Activated T-cell treated with anti-CD3 and anti-CD28 coated beads, Interleukin-2, amount 50 U/mL, for 24 hours (primary cell): ENCODE measurements at places on chromosomes 12 and 14.
A peak's percentile ranks its signal among the peaks of the same experiment; 100 is the strongest.

- H3K4me1 ChIP-seq: peaks cover 26% of the 10 kb centered on the region
- peaks cover 45% of the 10 kb centered on the region for H3K27me3 ChIP-seq
- no peaks in the 10 kb centered on the region for H3K36me3 ChIP-seq
- DNase-seq: no peak
Observed at GRCh38 chr14:51653079-51653774, 1.5 kb downstream of the FRMD6 start.

DNA sequence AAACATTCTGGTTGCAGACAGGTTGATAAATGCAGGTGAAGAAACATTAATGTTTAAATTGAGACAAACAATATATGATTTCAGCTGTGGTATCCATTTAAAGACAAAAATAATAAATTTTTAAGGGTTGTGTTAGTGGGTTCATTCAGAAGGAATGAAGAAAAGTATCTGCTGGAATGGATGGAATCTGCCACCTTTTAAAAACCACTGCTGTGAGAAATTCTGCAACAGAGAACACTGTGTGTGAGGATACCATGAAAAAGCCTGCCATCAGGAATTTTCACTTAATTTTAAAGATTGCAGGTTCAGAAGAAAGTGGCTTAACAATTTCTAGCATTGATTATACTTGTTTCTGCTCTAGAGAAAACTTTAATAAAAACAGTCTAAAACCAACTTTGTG is 184.6 kb upstream of the SOX5 start:
- H3K36me3 ChIP-seq: no peaks in the 10 kb centered on the region
- no peak overlapping the region for H3K4me3 ChIP-seq
- no peaks in the 10 kb centered on the region for H3K4me1 ChIP-seq
- H3K27ac ChIP-seq: no peak overlapping the region
- DNase-seq: no peak
- H3K27me3 ChIP-seq: no peaks in the 10 kb centered on the region

DNA sequence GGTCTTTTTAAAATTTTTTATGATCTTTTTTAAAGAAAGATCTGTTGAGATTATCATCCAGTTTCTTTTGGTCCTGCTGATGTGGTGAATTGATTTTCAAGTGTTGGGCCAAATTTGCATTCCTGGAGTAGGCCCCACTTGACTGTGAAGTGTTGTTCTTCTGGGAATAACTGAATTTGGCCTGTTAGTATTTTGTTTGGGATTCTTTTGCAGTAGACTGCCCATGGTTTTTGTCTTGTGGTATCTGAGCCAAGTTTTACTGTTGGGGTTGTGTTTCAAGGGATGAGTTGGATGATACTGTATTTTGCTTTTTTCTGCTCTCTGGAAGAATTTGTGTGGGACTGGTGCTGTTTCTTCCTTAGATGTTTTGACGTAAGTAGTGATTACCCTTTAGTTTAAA is 4.0 kb upstream of the SYCP3 start:
- peaks cover 5% of the 10 kb centered on the region for H3K4me1 ChIP-seq
- no peaks in the 10 kb centered on the region for H3K27me3 ChIP-seq
- peak overlapping the region; percentile 59 for H3K27ac ChIP-seq
- no peak for DNase-seq
- H3K4me3 ChIP-seq: no peak overlapping the region

GRCh38 chr14:100830681-100831080 is 4.8 kb downstream of the MEG3 start:
- H3K4me3 ChIP-seq: no peak overlapping the region
- peaks cover 6% of the 10 kb centered on the region for H3K4me1 ChIP-seq
- H3K36me3 ChIP-seq: no peaks in the 10 kb centered on the region
- peaks cover 48% of the 10 kb centered on the region for H3K27me3 ChIP-seq

GRCh38 chr12:113003636-113004035 is 25.3 kb downstream of the OAS2 start:
- peaks cover 90% of the 10 kb centered on the region for H3K36me3 ChIP-seq
- no peak overlapping the region for H3K4me3 ChIP-seq
- no peak for DNase-seq
- H3K4me1 ChIP-seq: no peaks in the 10 kb centered on the region
- H3K27me3 ChIP-seq: no peaks in the 10 kb centered on the region

DNA sequence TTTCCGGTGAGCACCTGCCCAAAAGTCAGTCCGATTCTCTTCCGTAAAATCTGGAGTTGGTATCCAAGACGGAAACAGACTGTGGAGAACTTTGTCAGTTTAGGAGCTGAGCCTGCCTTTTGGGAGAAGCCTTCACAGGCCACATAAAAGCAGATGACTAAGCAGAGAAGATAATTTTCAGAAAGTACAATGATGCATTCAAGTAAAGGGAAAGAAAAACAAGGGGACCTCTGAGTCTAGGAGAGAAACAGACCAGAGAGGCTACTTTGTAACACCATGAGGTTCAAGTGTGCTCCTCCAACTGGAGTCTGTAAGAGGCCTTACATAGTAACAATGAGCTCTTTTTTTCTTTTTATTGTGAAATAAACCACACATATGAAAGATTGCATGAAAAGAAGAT is 21.1 kb downstream of the TMED8 start:
- H3K27ac ChIP-seq: no peak overlapping the region
- H3K27me3 ChIP-seq: no peaks in the 10 kb centered on the region
- no peak overlapping the region for H3K4me3 ChIP-seq

GRCh38 chr12:6376079-6376869 is 911 bp upstream of the SCNN1A start:
- peaks cover 37% of the 10 kb centered on the region for H3K4me1 ChIP-seq
- no peaks in the 10 kb centered on the region for H3K36me3 ChIP-seq
- DNase-seq: no peak
- H3K27ac ChIP-seq: peak overlapping the region; percentile 35
- no peaks in the 10 kb centered on the region for H3K27me3 ChIP-seq
- H3K4me3 ChIP-seq: peak overlapping the region; percentile 48

- DNase-seq: peak; percentile 34
- no peaks in the 10 kb centered on the region for H3K36me3 ChIP-seq
- H3K4me3 ChIP-seq: no peak overlapping the region
Observed at GRCh38 chr14:69543341-69544115, 31.1 kb downstream of the CCDC177 start.
